CD14-positive monocyte (primary cell): ENCODE measurements at places on chromosomes 12 and 14. TPM values are rescaled to one million over a fixed set of nuclear protein-coding genes. Genes with fewer than 3 reads are reported as not detected.

Gene PDE3A
- polyA plus RNA-seq = not detected

Gene SUSD6
- polyA plus RNA-seq = 17.3 TPM

Gene LRTM2
- not detected in 2 replicates for polyA plus RNA-seq

Gene RD3L
- not detected for polyA plus RNA-seq

Gene SLC17A8
- not detected for polyA plus RNA-seq

Gene TPH2
- polyA plus RNA-seq = not detected

Gene COPS7A
- 77.1 TPM for polyA plus RNA-seq

Gene CMA1
- not detected for polyA plus RNA-seq

Gene WNT1
- polyA plus RNA-seq = 0.09 and 0.33 TPM in 2 replicates

Gene FOXG1
- not detected in 2 replicates for polyA plus RNA-seq

Gene SLC39A5
- polyA plus RNA-seq = 0.21 TPM

Gene PLEKHH1
- not detected for polyA plus RNA-seq

Gene SERPINA10
- polyA plus RNA-seq = not detected

Gene ACRBP
- 10.3 TPM for polyA plus RNA-seq

Gene KLHDC2
- polyA plus RNA-seq = 14.2 and 27.3 TPM in 2 replicates

Gene LRRC43
- not detected for polyA plus RNA-seq

Gene RPGRIP1
- 5.1 and 10.4 TPM in 2 replicates for polyA plus RNA-seq

Gene IL26
- not detected for polyA plus RNA-seq

Gene BATF
- polyA plus RNA-seq = 20.9 TPM

Gene MMP17
- 78.3 and 127 TPM in 2 replicates for polyA plus RNA-seq

Gene DGKA
- polyA plus RNA-seq = 52.0 and 99.1 TPM in 2 replicates

Gene MLF2
- 203 and 211 TPM in 2 replicates for polyA plus RNA-seq

Gene KLC1
- polyA plus RNA-seq = 41.5 TPM

Gene ZC3H10
- polyA plus RNA-seq = 1.9 and 3.1 TPM in 2 replicates

Gene ARF6
- polyA plus RNA-seq = 76.4 and 117 TPM in 2 replicates

Gene KLRB1
- 0.28 TPM for polyA plus RNA-seq

Gene DDX11
- 25.3 and 41.2 TPM in 2 replicates for polyA plus RNA-seq

Gene GZMH
- 0.15 and 0.37 TPM in 2 replicates for polyA plus RNA-seq

Gene DACT1
- not detected for polyA plus RNA-seq

Gene CD4
- 261 and 314 TPM in 2 replicates for polyA plus RNA-seq

Gene ABCC9
- not detected for polyA plus RNA-seq

Gene NPFF
- polyA plus RNA-seq = not detected

Gene DNAI7
- polyA plus RNA-seq = not detected

Gene AKAP3
- 0.03 and 0.08 TPM in 2 replicates for polyA plus RNA-seq

Gene MANSC4
- polyA plus RNA-seq = not detected in 2 replicates
